ENCODE measurements at places on chromosomes 5 and 9.

- DNase-seq: no peak
Measured at GRCh38 chr5:143200781-143201398, 202.6 kb downstream of the NR3C1 start.

GRCh38 chr9:134620751-134621557, 20.6 kb upstream of the COL5A1 start:
- no peak for DNase-seq

GRCh38 chr5:9183992-9184391, 361.9 kb downstream of the SEMA5A start:
- no peak for DNase-seq

GRCh38 chr9:84655447-84655846, 14.1 kb upstream of the NTRK2 start:
- DNase-seq: no peak

GRCh38 chr5:36744773-36745589, 131.6 kb upstream of the NIPBL start:
- peak; percentile 58 for DNase-seq

GRCh38 chr5:107744418-107745330, 73.9 kb upstream of the EFNA5 start:
- DNase-seq: no peak

- peak; percentile 25 for DNase-seq
Measured at GRCh38 chr5:174573221-174573994, 151.0 kb upstream of the MSX2 start.

DNA sequence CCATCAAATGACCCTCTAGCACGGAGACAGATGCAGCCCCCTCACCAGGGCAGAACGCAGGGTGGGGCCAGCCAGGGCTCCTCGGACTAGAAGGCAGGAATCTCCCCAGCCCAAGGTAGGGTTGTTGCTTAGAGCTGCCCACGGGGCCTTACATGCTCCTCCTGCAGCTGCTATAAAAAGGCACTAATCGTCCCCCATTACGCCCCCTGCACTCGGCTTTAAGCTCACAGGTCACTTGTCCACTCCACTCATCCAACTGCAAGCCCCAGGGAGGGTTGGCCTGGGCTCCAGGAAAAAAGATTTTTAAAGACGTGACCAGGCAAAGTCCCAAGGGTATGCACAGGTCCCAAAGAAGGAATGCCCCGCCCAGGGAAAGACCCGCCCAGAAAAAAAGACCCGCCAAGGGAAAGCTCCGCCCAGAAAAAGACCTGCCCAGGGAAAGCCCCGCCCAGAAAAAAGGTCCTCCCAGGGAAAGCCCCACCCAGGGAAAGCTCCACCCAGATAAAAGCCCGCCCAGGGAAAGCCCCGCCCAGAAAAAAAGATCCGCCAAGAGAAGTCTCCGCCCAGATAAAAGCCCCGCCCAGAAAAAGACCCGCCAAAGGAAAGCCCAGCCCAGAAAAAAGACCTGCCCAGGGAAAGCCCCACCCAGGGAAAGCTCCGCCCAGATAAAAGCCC, 11.1 kb downstream of the GRIN1 start:
- DNase-seq: no peak

GRCh38 chr9:87595610-87596009, 97.9 kb downstream of the DAPK1 start:
- DNase-seq: peak; percentile 43

DNA sequence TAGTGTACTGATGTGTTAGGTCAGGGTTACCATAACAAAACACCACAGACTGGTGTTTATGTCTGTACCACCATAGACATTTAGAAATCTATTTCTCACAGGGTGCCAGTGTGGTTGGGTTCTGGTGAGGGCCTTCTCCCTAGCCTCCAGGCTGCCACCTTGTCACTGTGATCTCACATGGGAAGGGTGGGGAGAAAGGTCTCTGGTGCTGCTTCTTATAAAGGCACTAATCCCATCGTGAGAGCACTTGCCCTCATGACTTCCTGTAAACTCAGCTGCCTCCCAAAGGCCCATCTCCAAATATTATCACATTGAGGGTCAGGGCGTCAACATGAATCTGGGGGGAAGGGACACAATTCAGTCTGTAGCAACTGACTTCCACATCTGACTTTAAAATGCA, 49.8 kb downstream of the PIK3R1 start:
- no peak for DNase-seq

DNA sequence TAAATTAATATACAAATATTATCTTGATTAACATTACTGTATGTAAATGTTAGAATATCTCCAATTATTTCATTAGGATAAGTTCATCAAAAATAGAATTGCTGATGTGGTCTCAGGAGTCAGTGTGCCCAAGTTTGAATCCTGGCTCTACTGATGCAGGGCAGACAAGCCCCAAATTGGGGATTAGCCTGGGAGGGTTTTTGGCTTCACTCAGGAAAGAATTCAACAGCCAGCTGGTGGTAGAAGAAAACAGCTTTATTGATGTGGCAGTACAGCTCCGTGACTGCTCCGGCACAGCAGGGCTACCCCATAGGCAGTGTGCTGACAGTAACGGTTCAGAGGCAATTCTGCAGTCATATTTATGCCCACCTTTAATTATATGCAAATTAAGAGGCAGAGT, 32.5 kb downstream of the COL27A1 start:
- DNase-seq: no peak

- DNase-seq: peak; percentile 51
Measured at GRCh38 chr9:128689293-128689774, 312 bp downstream of the SET start.

DNA sequence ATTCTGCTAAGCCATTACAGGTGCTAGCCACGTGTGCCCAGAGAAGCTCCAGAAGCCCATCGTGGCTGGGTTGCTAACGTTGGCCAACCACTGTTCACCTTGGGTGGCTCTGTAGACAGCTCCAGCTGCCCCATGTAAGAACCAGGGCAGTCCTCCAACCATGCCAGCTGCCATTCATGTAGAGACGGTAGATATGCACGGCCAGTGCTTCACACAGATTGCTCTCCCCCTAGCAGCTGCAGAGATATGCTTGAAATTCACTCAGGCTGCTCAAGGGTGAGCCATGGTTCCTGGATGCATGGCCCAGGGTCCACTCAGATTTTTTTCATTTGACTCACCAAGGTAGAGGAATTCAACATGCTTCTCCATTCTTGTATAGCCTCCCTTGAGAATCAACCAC, 31.0 kb downstream of the GADD45G start:
- DNase-seq: no peak

DNA sequence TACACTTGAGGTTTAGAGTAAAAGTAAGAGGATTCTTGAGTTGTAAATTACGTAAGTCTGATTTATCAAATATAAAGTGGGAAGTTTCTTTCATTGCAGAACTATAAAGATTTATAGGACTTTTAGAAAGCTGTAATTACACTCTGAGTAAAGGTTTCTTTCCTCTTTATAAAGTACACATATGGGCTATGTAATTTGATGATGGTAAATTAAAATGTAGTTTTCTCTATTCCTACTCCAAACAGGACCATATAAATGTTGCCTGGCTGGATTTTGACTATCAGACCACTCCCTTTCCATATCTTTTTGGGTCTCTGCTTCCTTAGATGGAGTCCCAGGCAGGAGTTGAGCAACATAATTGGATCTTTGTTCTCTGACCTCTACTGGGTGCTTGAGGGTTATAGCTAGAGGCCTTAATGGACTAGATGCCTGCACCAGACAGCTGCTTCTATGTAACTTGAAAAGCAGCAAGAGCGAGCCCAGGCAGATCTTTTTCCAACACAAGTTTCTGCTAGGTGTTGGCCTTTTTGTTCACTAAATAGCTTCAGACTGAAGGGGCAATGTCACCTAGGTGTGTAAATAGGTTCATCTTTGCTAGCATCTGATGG, 11.4 kb upstream of the TEX48 start:
- DNase-seq: no peak

GRCh38 chr5:166377756-166378155, 1913.7 kb upstream of the WWC1 start:
- DNase-seq: peak; percentile 16

DNA sequence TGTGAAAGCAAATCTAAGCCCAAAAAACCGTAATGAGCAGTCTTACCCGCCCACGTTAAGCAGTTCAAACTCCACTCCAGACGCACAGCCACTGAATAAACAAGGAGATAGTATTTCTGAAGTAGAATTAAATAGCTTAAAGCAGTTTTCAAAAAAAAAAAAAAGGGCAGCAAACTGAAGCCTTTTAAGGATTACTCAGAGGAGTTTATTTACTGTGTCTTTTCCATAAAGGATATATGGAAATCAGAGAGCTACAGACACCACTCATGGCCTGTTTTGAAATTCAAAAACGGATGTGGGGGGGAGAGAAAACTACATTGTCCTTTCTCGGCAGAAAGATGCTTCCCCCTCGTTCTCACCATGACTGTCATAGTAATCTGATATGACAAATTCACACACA, 83.7 kb upstream of the IRX1 start:
- DNase-seq: no peak

- DNase-seq: no peak
Measured at GRCh38 chr5:153352685-153353219, 137.7 kb upstream of the GRIA1 start.

- no peak for DNase-seq
Measured at GRCh38 chr5:156420665-156421064, 93.7 kb downstream of the SGCD start.

- no peak for DNase-seq
Measured at GRCh38 chr9:136694163-136694871, 7.1 kb upstream of the AGPAT2 start.

DNA sequence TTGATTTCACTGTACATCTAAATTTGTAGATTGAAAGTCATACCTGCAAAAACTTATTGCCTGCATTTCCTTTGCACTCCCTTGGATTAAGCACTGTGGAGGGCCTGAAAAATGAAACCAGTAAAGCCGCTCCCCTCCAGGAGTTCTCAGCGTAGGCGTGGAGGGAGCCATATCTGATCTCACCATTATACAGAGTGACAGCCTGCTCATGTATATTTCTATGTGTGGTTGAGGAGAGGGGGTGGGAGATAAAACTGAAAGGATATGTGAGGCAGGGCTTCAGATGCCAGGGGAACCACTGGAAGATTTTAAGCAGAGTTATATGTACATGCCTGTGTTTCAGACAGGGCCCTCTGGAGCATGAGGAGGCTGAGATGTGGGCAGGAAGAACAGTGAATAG, 303.0 kb downstream of the MSX2 start:
- no peak for DNase-seq

DNA sequence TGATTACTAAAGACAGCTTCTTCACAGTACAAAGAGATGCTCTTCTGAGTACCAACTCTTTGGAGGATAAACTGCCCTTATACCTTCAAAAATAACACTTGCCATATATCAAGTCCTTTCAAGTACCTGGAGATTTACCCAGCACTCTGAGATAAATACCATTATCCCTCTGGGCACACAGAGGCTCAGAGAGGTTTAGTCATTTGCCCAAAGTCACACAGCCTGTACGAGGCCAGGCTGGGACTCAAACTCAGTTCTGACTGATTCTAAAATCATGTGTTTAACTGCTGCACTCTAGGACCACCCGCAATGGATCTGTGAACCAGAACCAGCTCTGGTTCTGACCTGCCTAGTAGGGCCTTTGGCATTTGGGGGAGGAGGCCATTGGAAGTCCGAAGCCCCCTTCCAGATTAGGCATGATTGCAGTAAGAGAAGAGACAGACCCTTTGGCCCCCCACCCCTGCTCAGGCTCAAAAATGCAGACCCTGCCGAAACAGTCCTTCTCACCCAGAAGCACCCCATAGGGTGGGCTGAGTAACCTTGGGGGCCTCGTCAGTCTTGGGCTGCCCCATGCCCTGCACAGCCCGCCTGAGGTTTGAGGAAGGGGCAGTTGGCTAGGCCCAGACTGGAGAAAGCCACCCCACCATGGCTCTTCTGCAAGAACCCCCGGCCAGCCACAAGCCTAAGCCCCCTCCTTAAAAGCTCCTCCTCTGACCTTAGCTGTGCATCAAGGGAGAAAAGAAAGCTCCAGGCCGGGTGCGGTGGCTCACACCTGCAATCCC, 32.8 kb upstream of the IL17B start:
- DNase-seq: no peak

- no peak for DNase-seq
Measured at GRCh38 chr5:68077349-68077894, 138.1 kb upstream of the PIK3R1 start.

DNA sequence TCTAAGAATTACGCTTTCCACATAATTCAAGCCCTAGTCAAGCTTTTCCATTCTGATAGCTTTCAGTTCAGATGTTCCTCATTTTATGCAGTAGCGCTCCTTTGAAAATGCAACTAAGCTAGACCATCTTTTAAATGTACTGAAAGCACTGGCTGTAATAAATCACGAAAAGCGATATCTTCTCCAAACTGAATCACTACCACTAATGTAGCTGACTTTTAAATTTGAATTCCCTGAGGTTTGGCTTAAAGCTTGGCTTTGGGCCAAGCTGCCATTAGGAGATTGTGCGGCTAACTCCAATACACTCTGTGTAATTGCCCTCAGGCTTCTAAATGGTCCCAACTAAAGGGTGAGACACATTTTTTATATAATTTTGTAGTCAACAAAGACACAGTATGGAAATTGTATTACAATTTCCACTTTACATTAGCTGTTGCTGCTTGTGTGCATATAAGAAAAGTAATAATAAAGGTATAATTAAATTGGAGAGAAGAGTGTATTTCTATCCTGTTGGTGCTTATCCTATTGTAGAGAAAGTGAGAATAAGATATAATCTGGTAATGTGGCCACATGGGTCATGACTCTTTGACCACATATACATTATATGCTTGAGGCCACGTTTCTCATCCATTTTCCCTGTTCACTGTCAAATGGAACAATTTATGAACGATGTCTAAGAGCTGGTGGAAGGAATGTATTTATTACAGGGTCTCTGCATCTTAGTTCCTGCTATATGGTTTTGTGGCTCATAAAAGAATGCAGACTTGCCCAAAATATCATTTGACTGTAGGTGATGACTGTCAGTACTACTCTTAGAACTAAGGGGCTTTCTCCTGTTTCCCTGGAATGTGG, 118.7 kb upstream of the TAF11L2 start:
- DNase-seq: no peak

DNA sequence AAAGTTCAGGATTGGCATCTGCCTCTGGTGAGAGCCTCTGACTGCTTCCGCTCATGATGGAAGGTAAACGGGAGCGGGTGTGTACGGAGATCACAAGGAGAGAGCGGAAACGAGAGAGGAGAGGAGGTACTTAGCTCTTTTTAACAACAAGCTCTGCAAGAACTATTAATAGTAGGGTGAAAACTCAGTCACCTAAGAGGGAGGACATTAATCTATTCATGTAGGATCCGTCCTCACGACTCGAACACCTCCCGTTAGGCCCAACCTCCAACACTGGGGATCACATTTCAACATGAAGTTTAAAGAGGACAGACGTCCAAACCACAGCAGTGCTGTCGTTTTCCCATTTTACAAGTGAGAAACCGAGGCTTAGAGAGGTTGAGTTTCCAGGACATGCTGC, 173.7 kb downstream of the SLC28A3 start:
- no peak for DNase-seq

GRCh38 chr5:109141222-109142200, 268.3 kb downstream of the PJA2 start:
- no peak for DNase-seq

- no peak for DNase-seq
Measured at GRCh38 chr5:54825005-54825404, 160.4 kb downstream of the ESM1 start.

- DNase-seq: peak; percentile 49
Measured at GRCh38 chr9:134778841-134779411, 101.7 kb upstream of the FCN2 start.

Measured in muscle of arm (tissue), 14 donors.